Chondrocyte (in vitro differentiated cells): ENCODE measurements at places on chromosomes 4 and X.

DNA sequence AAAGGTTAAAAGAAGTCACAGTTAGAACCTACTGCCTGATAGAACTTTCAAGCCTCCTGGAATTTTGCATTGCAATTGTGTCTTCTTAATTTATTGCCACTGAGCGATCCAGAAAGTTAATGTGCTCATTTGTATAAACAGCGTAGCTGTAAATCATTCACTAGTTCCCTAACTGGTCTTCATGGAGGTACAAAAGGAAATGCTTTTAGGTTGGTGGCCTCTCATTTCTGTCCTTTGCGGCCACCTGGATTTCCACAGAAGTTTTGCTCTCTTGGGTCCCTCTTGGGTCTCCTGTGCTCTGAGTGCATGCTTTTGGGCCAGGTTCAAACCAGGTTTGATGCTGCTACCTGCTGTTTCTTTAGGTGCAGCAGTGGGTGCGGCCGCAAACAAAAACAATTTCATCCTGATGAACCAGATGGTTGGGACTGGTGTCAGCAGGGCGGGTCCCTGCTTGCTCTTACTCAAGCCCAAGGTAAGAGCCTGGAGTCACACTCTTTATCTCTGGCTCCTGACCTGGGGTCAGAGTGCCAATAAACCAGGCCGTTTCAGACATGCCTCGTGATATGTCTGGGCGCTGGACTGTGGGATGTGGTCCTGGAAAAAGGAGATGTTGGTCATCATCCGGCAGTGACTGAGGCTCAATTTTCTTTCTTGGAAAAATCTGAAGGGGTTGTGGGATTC is 270.1 kb downstream of the PTTG2 start:
- DNase-seq, result no peak

DNA sequence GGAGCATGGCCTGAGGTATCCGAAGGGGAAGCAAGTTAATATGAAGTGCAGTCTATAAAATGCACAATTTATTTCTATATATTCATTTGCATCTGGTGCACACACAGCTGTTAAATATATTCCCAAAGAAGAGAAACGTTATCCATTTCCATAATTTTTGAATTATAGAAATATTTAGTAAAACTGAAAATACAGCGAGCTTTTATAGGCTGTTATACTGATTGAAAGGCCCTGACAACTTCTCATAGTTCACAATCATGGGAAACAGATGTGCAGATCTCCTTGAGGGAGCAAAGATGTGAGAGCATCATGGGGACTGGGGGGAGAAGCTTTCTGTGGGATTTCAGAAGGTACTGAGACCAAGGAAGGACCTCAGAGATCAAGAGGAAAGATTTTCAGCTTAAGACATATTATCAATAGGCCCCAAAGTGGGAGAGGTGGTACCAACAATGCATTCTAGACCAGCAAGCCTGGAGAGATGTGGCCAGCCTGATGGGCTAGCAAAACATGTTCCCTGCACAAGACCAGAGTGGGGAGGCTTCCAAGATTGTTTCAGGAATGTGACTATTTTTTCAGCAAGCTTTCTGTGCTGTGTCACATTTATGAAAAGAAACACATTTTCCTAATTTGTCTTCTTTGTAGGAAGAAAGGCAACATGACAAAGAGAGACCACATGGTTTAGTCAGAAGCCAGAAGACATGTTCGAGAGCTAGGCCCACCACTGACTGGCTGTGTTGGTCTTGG is 256.0 kb upstream of the SFRP2 start:
- DNase-seq, result no peak

- DNase-seq, result no peak
Observed at GRCh38 chr4:57059890-57060716, 50.1 kb downstream of the IGFBP7 start.

- DNase-seq, result no peak
Observed at GRCh38 chrX:42752730-42753129, 25.2 kb downstream of the PPP1R2C start.

DNA sequence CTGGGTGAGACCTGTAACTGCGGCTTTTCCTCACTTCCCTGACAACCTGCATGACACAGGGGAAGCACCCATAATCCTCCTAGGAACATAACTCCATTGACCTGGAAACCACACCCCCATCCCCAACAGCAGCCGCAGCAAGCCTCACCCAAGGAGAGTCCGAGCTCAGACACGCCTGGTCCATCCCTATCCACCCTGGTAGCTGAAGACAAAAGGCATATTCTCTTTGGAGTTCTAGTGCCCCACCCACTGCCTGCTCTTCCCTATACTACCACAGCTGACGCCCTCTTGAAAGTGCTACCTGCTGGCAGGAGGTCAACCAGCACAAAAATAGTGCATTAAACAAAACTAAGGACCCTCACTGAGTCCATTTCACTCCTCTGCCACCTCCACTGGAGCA is 1080.9 kb upstream of the IGFBP7 start:
- no peak for DNase-seq

GRCh38 chr4:14910411-14910810 is 91.9 kb upstream of the CPEB2 start:
- DNase-seq, result no peak

GRCh38 chr4:179671609-179672008 is 2229.4 kb upstream of the AGA start:
- DNase-seq, result no peak

- DNase-seq, result no peak
Observed at GRCh38 chr4:86356425-86357210, 3.2 kb downstream of the MAPK10 start.

DNA sequence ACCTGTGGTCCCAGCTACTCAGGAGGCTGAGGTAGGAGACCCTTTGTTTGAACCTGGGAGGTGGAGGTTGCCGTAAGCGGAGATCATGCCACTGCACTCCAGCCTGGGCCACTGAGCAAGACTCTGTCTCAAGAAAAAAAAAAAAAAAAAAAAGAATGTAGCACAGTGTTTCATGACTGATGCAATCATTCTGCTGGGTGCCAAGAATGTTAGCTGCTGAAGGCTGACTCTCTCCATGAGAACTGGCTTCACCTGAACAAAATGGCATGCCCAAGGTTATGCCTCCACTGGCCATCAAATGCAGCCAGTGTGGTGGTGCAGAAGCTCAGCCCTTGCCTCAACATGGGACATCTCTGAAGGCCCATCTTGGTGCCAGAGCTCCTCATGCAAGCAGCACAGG is 412.1 kb downstream of the ADAM29 start:
- DNase-seq, result no peak

DNA sequence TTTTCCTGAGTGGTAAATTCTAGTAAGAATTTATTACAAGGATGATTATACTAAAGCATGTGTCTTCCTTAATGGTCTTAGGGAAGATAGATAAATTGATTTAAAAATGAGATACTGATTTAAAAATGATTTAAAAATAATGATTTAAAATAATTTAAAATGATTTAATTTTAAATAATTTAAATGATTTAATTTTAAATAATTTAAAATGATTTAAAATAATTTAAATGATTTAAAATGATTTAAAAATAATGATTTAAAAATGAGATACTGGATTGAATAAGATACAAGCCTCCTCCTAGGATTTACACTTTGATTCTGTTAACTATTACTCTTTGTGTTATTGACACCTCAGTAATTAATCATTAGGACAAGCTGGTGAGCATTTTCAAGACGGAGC is 59.0 kb downstream of the COX7B2 start:
- no peak for DNase-seq

DNA sequence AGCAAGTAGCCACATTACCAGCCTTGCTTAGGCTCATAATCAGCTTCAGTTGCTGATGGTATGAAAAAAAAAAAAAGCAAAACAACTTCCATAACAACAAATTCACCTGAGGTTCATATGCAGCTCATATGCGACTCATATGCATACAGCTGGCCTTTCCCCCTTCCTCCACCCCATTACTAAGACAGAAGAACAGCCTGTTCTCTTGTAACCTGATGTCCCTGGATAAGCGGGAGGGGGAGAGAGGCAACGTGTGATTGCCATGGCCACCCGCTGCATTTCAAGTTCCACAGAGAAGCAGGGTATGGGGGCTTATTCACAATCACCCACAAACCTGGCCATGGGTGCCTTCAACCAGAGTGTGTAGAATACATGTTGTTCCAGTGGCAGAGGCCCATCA is 95.1 kb upstream of the DGKK start:
- no peak for DNase-seq

- DNase-seq, result no peak
Observed at GRCh38 chr4:40246938-40247337, 50.1 kb downstream of the RHOH start.

GRCh38 chr4:124948976-124949597 is 236.6 kb upstream of the ANKRD50 start:
- DNase-seq, result no peak

GRCh38 chr4:74953647-74954046 is 20.7 kb downstream of the PARM1 start:
- DNase-seq, result no peak

GRCh38 chr4:4995103-4995907 is 24.0 kb downstream of the CYTL1 start:
- DNase-seq, result no peak

DNA sequence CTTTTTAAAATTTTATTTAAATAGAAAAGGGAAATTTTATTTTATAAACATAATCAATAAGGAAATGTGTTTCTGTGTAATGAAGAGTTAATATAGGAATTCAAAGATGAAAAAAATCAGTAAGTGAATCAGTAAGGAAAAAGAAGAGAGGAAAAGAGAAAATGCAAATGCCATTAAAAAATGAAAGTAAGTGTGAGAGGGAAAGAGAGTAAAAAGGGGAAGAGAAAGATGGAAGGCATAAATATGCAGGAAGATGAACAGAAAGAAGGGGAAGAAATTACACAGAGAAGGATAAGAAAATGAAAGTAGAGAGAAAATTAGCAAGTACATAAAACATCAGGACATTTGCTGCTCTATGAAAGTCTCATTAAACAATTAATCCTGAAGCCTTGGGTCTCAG is 349.9 kb downstream of the FSTL5 start:
- no peak for DNase-seq

DNA sequence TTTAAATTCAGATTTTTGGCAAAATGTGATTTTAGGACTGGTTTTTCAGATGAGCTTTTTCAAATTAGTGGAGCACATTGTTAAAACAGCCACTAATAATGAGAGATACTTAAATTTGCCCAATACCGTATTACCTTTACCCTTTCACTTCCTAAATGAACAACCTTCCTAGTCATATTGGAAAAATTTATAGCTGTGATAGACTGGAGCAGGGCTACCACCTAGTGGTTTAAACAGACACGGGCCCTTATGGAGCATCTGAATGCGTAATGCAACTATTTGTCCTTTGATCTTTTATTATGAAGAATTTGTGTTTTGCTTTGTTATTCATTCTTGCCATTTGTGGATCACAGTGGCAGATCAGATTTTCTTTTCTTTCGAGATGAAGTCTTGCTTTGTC is 72.7 kb downstream of the KDM6A start:
- no peak for DNase-seq

- no peak for DNase-seq
Observed at GRCh38 chr4:38243388-38244053, 283.3 kb downstream of the PTTG2 start.

GRCh38 chr4:113531572-113531971 is 230.0 kb downstream of the CAMK2D start:
- no peak for DNase-seq

GRCh38 chrX:13055486-13055885 is 11.1 kb upstream of the FAM9C start:
- no peak for DNase-seq

DNA sequence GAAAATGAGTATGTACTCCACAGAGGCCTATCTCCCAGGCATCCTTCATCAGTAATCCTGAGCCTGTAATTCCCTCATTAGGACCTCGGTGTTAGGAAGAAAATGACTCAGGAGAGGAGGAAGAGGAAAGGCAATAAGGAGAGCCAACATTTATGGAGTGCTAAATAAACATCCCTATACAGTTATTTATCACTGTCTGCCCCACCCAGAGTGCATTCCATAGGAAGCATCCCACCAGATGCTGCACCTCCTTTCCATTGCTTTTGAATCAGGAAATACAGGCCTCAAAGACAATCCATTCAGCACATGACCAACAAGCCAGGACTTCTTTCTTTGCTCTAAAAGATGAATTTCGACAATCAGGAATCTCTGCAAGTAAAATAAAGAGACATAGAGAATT is 47.6 kb downstream of the USP38 start:
- DNase-seq, result no peak

DNA sequence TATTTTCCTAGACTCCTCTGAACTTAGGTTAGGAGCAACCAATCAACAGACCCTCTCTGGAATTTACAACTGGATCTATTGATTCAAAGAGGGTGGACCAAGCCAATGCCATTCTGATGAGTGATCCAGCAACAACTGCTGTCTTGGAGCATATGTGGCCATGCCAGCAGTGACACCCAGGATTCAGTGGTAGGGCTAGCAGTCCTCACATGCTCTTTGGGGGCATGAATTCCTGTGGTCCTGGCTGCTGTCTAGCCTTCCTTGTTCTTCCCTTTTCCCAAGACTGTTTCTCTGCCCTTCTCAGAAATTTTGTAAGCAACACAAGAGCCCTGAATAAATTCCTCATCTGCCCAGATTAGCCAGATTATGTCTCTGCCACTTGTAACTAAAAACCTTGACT is 61.5 kb upstream of the GATB start:
- no peak for DNase-seq

DNA sequence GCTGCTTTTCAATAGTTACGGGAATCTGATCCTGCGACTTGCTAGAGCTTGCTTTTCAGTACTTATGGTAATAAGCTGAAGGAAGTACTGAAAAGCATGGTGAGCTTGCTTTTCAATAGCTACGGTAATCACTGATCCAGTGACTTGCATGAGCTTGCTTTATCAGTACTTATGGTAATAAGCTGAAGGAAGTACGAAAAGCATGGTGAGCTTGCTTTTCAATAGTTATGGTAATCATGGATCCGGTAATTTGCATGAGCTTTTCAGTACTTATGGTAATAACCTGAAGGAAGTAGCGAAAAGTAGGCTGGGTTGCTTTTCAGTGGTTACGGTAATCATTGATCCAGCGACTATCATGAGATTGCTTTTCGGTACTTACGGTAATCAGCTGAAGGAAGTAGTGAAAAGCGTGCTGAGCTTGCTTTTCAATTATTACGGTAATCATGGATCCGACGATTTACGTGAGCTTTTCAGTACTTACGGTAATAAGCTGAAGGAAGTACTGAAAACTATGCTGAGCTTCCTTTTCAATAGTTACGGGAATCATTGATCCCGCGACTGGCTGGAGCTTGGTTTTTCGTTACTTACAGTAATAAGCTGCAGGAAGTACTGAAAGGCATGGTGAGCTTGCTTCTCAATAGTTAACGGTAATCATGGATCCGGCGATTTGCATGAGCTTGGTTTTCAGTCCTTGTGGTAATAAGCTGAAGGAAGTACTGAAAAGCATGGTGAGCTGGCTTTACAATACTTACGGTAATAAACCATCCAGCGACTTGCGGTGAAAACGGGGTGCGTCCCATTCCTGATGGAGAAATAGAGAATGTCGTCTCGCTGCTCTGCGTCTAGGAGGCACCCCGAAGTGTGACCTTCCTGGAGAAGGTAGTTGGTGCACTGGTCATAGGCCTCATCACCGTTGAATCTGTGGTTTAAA is 6.5 kb downstream of the CRLF2 start:
- DNase-seq, result no peak

- DNase-seq, result no peak
Observed at GRCh38 chr4:57672846-57673433, 562.8 kb upstream of the IGFBP7 start.
